ENCODE measurements at places on chromosomes 7 and 10.

- no peak for DNase-seq
These were observed 1.7 kb downstream of the TWNK start for GRCh38 chr10:100989088-100989487.

- no peak for DNase-seq
These were observed 8.7 kb downstream of the ABLIM1 start for GRCh38 chr10:114649217-114649903.

DNA sequence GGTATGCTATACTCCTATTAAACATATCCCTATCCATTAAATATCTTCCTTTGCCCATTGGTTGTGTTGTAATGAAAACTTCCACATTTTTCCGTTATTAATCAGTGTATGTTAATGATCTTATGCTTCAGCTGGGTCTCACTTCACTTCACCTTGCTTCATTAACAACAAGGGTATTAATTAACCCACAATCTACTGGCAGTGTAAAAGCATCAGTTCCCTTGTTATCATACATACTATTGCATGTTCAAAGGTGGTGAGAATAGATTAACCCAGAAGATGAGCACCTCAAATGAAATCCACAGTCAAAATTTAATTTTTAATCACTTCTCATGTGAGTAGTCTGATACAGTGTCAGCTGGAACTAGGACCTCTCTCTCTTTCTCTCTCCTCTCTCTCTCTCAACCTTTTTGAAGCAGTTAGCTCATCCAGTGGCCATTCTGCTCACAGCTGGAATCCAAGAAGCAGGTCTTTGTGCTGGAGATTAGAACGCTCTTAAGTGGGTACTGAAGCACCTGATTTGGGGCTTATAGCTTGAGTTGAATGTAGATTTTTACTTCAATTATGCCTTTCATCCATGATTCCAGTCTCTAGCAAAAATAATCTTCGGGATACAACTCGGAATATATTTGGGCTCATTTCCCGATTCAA, 172.3 kb downstream of the RAPGEF5 start:
- DNase-seq, result no peak

GRCh38 chr7:48741545-48741944, 182.8 kb upstream of the CDC14C start:
- no peak for DNase-seq

DNA sequence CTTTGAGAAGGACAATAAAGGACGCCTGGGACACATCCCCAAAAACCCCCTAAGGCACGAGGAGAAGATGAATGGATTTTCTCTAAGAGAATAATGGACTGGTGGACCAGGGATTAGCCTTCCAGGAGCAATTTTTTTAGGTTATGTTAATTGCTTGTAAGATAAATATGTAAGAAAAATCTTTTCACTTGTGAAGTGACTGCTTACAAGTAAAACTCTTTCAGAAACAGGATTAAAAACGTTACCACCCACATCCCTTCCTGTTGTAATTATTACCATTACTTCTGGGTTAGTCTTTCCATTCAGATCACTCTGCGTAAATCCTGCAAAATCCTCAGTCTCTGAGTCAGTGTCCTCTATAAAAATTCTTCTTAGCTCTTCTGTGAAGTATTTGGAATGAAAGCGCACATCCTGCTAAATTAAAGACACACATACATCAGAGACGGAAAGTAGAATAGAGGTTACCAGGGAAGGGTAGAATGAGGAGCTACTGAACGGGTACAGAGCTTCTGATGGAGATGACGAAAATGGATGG, 34.3 kb downstream of the CDCA7L start:
- peak; percentile 68 for DNase-seq

- peak; percentile 50 for DNase-seq
These were observed 3.1 kb downstream of the ANKRD22 start for GRCh38 chr10:88848499-88848898.

- DNase-seq, result no peak
These were observed 20.9 kb downstream of the FAM24A start for GRCh38 chr10:122931088-122931906.

DNA sequence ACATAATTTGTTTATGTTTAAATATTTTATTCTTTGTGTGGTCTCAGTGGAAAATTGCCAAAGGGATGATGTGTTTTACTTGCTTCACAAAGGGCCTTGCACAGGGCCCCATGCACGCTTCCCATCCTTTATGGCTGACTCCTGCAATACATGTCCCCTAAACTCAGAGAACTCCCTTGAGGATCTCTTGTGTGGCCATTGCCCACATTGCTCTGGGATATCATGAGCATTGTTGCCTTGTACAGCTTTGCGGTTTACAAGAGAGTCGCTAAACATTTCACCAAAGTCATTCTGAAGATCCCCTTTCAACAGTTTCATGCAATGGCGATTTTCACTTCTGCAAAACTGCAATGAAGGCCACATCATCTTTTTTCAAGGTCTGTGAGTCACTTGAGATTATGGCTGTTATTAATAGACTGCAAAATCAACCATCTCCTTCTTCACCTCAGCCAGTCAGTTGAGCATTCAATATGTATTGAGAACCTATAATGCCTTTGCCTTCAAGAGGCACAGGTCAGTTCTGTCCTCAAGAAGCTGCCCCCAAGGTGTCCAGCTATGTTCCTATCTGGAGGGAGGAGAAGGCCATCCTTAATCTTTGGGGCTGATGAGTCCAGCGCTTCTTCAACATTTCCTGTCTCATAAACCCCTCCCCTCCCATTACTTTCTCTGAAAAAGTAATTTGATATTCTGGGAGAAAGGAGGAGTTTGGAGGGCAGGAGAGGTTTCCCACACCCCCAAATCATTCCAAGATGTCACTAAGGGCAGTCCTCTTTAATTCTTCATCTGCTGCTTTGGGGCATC, 108.1 kb downstream of the CCDC71L start:
- DNase-seq, result no peak

DNA sequence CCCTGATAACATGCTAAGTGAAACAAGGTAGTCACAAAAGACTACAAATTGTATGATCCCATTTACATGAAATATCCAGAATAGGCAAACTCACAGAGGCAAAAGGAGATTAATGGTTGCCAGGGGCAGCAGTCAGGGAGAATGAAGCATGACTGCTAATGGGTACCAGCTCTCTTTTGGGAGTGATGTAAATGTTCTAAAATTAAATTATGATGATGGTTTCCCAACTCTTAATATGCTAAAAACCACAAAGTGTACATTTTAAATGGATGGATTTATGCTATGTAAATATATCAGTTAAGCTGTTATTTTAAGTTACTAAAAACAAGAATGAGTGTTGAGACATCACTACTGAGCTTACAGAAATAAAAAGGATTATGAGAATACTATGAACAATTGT, 12.6 kb downstream of the CYP51A1 start:
- no peak for DNase-seq

Measured in HFF-Myc (cell line).